CD4-positive, alpha-beta T cell treated with Interleukin-6 at 100 ng/mL for 8 hours (primary cell): ENCODE measurements at places on chromosomes 3 and 15.
A peak's percentile ranks its signal among the peaks of the same experiment; 100 is the strongest.

DNA sequence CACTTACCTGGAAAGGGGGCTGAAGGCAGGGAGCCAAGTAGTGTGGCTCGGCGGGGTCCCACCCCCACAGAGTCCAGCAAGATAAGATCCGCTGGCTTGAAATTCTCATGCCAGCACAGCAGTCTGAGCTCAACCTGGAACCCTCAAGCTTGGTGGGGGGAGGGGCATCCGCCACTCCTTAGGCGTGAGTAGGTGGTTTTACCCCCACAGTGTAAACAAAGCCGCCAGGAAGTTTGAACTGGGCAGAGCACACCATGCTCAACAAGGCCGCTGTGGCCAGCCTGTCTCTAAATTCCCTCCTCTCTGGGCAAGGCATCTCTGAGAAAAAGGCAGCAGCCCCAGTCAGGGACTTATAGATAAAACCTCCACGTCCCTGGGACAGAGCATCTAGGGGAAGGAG lies 156.3 kb downstream of the KBTBD8 start:
- DNase-seq, result no peak

GRCh38 chr3:110625201-110625747 lies 446.3 kb upstream of the NECTIN3 start:
- no peak for DNase-seq

GRCh38 chr3:4935347-4935746 lies 43.9 kb upstream of the BHLHE40 start:
- DNase-seq, result no peak

- DNase-seq, result no peak
Observed at GRCh38 chr3:162317046-162317445, 820.4 kb downstream of the OTOL1 start.

GRCh38 chr3:147701195-147701594 lies 292.0 kb downstream of the ZIC1 start:
- DNase-seq, result no peak

DNA sequence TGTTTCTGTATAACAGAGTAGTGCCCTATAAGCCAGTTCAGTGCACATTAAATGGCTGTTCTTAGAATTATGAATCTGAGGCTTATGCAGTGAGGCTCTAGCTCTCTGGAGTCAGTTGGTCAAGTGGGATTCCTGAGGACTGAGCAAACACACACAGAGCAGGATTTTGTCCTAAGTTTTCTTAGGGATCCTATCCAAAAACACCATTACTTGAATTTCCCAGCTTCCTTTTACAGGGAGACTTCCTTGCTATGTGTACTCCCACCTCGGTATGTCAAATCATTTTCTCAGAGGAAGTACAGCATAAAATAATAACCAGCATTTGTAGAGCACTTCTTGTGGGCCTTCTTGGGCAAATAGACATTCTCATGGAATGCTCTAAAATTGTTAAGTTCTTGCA lies 63.1 kb upstream of the GOLGA6B start:
- no peak for DNase-seq

DNA sequence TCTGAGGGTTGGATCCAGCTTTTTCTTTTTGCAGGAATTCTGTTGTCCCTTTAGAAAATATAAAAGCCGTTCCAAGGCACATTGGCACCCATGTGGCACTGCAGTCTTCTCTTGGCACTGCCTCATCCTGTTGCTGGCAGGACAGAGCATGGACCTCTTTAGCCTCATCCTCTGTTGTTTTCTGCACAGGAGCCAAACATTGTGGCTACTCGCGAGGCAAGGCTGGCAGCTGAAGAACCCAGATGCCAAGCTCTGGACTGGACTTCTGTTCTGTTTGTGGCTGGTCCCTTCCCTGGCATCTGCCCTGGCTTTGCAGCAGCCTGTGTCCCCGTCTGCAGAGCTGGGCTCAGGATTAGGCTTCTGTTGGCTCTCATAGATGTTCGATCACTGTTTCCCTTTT lies 224.7 kb upstream of the TBC1D5 start:
- no peak for DNase-seq

DNA sequence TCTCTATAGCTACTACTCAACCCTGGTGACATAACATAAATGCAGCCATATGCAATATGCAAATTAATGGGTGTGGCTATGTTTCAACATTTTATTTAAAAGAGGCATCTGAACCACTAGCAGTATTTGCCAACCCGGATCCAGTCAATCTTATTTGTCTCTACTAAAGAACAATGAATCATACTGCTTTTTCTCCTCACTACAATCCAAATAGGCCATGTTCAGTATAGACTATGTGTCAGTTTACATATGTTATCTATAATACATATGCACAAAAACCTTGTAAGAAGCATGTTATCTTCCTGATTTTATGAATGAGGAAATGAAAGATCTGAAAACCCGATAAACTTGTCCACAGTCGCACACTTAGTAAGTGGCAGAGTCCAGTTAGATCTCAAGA lies 125.7 kb downstream of the STAG1 start:
- no peak for DNase-seq

DNA sequence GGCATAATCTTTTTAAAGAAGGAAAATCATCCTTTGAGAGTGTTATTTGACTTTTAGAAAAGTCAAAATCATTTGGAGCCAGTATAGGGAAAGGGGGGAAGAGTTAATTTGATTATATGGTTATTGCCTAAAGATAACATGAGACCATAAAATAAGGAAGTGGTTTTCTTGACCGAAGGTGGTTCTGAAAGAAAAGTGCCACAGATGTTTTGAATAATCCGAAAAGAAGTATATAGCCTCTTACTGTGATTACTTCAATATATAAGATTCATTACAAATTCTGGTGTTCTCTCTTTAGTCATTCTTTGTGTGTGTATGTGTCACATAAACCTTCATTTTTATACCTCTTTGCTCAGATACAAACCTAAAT lies 1.1 kb downstream of the DNAJB11 start:
- DNase-seq, result no peak

DNA sequence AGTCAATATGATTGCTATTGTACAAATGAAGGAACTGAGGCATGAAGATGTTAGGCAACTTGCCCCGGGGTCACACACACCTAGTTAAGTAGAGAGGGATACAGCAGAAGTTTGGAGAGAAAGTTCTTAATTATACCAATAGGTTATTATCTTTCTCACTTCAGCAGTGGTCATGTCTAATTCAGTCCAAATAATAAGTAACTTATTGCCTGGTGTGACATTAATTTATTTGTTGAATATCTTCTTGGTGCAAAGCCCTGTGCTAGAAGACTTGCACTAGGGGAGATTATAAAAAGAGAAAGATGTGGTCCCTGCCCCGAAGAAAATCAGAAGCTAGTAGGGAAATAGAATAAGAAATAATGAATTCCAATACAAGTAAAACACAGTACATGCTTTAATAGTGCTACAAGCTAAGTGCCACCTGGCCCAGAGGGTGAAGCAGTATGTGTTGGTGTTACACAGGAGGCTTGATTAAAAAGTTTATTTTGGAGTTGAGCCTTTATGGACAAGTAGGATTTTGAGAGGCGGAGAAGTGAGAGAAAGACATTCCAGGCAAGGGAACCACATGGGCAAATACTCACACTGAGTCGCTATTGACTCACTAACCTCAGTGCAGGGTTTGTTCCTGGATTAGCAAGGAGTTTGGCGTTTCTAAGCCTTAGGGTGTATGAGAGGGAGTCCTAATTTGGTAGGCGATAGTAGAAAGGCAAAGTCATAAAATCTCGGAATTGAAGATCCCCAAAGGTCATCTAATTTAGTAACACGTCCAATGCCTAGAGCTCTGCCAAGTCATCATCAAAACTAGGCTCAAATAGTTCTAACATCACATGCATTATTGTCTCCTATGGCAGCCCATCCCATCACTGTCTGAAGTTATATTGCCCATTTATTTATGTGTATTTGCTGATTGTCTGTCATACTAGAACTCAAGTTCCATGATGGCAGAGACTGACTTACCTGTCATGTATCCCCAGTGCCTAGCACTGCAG lies 19.2 kb upstream of the GSK3B start:
- DNase-seq, result no peak

- DNase-seq, result no peak
Observed at GRCh38 chr3:158683230-158683962, 10.9 kb upstream of the LXN start.

- DNase-seq, result no peak
Observed at GRCh38 chr3:156847752-156848448, 21.7 kb downstream of the LEKR1 start.

GRCh38 chr15:68421798-68422402 lies 10.1 kb downstream of the ITGA11 start:
- no peak for DNase-seq

DNA sequence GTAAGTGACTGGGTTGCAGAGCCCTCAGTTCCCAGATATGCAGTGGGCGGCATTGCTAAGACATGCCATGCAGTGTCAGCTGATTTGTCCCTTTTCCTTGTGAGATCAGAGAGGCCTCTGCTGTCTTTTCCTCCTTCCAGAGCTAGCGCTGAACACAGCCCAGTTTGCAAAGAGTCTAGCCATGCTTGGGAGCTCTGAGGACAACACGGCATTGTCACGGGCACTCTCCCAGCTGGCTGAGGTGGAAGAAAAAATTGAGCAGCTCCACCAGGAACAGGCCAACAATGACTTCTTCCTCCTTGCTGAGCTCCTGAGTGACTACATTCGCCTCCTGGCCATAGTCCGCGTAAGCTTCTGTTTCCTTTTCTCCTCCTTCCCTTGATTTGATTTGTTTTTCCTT lies 20.0 kb upstream of the SNX22 start:
- DNase-seq, result no peak

DNA sequence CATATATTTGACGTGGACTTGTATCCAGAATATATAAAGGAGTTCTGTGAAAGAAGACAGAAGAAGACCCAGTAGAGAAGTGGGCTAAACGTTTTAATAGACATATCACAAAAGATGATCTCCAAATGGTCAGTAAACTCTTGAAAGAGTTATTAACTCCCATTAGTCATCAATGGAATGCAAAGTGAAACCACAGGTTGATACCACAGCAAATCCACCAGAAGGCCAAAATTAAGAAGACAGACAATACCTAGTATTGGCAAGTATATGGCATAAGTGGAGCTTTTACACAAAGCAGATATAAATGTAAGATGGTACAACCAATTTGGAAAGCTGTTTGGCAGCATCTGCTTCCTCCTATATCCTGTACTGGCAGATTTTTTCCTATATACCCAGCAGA lies 6.0 kb downstream of the SPATA16 start:
- no peak for DNase-seq

- no peak for DNase-seq
Observed at GRCh38 chr3:125289429-125289981, 77.0 kb upstream of the SLC12A8 start.

- peak; percentile 51 for DNase-seq
Observed at GRCh38 chr15:66912001-66912400, 153.4 kb upstream of the SMAD3 start.

DNA sequence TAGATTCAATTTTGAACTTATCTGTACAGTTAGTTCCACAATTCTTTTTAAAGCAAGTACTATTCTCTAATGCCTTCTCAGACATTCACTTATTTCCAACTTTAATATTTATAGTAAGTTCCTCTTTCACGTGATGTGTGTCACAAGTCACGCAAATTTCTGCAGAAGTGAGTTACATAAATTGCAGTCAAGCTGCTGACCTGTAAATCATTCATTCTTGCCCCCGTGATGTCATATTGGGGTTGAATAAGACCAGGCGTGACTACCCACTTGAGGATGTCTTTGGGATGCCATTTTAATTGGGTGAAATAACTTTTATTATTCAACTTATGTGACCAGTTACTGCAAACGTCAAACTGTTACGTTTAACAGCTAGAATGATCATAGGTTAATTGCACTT lies 15.1 kb downstream of the PPARG start:
- no peak for DNase-seq

DNA sequence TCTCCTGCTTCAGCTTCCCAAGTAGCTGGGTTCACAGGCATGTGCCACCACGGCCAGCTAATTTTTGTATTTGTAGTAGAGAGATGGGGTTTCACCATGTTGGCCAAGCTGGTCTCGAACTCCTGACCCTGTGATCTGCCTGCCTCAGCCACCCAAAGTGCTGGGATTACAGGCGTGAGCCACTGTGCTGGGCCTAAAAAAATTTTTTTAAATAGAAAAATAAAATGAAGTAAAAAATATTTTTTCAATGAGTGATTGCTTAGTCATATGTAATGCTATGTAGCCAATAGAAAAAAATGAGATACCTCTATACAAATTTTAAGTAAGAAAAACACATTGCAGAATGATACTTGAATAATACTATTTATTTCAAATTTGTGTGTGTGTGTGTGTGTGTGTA lies 27.9 kb upstream of the SLC30A4 start:
- DNase-seq, result no peak

DNA sequence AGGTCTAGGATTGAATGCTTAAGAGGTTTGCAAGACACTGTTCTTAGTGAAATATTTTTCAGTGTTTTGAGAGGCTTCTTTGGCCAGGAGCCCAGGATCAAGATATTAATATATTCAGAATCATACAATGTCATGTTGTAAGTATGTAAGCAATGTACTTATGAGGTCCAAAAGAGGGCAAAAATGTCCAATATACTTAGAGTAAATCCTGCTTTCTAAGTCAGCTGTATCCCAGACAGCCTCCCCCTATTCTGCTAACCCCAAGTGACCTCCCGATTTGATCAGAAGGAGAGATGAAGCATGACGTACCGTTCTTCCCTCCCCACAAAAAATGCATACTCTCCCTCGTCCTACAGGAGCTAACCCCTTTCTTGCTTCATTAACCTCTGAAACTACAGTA lies 70.9 kb downstream of the CHAC1 start:
- DNase-seq, result no peak

DNA sequence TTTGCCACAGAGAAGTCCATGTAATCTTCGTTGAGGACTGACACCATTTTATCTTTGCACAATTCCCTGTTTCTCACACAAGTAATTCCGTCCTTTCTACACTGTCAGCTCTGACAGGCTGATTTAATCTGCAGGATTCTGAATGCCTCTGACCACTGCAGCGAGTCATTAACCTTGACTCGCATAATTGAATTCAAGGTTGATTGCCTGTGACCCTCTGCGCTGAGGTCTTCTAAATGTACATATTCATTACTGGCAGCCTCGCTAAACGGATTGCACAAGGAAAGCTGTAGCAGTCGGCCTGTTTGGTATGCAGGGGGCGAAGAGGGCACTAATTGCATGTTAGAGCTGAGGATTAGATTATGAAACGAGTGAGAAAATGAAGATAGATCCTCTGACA lies 147.8 kb downstream of the SHOX2 start:
- DNase-seq, result no peak

DNA sequence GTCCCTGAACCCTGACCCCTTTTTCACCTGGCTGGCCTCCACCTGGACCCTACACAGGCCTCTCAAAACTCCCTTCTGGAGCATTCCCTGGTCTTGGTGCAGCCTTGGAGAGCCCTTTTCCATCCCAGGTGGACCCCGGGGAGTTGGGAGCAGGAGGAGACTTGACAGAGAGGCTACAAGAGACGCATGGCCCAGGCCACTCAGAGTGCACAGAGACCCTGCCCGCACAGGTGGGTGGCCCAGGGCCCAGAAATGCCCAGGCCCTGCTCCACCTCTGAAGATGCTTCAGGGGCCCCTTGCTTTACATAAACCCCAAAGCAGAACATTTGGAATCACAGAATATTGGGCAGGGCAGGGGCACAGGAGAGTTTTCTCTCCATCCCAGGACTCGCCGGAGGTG lies 34.4 kb downstream of the CYP11A1 start:
- no peak for DNase-seq

GRCh38 chr3:30399394-30400181 lies 206.8 kb upstream of the TGFBR2 start:
- DNase-seq, result no peak

GRCh38 chr3:27171113-27171512 lies 198.1 kb downstream of the NEK10 start:
- no peak for DNase-seq
